IMR-90 (cell line): ENCODE measurements at places on chromosomes 12 and 14. TPM values are rescaled to one million over a fixed set of nuclear protein-coding genes. Genes with fewer than 3 reads are reported as not detected.

Gene HOXC4
- under 0.01 TPM in 1 of 2 replicates, not detected in the other for total RNA-seq

Gene NELL2
- total RNA-seq, result 0.18 and 0.28 TPM in 2 replicates

Gene HELB
- total RNA-seq, result 2.9 and 3.6 TPM in 2 replicates

Gene SCFD1
- total RNA-seq, result 74.0 and 143 TPM in 2 replicates

Gene MANSC1
- 1.1 TPM in 2 replicates for total RNA-seq

GRCh38 chr12:81944886-81945285 lies 185.7 kb upstream of the PPFIA2 start:
- no peak for DNase-seq

DNA sequence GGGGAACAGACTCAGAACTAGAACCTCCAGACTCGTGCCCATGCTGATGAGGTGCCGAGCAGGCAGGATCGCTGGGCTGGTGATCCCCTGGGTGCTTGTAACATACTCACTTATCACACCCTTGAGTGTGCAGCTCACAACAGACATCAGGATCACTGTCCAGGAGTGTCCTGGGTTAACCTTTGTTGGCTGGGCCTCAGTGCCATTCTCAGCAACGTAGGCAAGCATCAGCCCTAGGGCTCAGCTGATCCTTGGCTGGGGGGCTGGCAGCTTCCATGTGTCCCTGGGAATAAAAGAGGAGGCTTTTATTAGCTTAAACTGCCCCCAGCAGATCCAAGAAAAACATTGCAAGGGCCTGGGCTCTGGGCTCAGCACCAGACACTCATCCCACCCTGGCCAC lies 1.6 kb downstream of the TMEM229B start:
- no peak for DNase-seq

GRCh38 chr12:14167005-14167628 lies 185.7 kb upstream of the GRIN2B start:
- peak; percentile 41 for DNase-seq

DNA sequence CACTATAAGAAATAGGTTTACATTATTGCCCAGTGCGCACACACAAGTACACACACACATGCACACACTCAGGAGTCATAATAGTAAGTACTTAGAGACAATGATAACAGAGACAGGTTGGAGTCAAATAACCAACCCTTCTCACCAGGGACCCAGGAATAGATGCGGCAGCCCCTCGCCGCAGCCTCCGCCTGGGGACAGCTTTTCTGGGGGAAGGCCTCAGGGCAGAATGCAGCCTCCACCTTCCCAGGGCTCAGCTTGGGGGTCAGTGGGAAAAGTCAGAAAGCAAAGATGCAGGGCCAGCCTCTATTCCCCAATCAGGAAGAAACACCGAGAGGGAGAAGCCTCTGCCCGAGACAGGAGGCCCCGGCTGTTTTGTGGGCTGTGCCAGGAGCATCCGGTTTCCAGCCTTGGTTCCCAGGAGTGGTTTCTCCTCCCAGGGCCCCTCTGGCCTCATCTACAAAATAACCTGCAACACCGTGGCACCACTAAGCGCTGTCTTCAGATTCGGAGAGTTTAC lies 23.4 kb upstream of the EIF5 start:
- no peak for DNase-seq

DNA sequence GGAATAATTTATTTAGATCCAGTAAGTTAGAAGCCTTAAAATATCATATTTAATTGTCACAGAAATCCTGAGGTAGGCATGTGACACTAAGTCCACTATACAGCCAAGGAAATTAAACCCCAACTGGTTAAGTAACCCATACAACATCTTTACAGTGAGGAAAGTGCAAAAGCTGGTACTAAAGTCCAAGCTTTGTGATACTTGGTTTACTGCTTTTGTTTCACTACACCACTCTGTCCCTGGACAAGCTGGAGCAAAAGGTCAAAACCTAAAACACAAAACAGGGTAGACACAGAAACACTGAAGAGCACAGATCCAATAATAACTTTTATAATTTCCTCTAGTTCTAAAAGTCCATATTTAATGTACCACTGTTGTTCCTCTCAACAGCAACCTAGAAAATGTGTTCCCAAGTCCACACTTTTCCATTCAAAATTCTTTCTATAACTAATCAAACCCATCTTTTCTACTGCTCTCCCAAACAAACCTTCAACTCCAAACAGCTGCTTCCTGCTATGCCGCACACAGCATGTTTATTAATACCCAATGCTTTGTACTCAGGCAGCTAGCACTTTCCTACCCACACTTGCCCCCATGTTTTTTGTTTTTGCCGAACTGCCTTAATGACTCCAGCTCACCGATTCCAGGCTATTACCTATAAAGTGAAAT lies 90.9 kb downstream of the MED13L start:
- DNase-seq, result no peak

DNA sequence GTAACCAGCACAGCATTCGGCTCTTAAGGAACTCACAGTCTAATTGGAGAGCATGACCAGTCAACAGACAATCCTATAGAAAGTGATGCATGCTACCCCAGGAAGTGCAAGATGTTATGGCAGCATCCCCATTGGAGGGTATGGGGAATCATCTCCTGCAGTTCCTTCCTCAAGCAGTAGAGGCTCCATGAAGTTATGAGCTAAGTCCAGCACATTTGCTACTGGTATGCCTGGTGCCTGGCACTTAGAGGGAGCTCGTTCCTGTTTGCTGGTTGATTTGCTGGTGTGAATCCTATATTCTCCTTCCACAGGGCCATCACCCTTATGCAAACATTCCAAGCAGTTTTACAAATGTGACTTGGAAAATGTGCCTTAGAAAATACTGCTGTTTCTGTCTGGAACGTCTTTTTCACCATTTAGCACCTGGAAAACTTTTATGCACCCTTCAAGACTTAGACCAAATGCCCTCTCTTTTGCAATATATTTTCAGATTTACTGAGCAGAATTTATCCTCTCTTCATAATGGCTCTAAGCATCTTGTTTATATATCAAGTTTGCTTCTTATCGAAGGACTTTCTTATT lies 136.1 kb upstream of the WSCD2 start:
- peak; percentile 18 for DNase-seq

- DNase-seq, result peak; percentile 5
Observed at GRCh38 chr14:102928412-102929240, 6.2 kb downstream of the AMN start.

- peak; percentile 47 for DNase-seq
Observed at GRCh38 chr12:87756721-87757120, 272.5 kb downstream of the C12orf50 start.
